Hematopoietic multipotent progenitor cell (in vitro differentiated cells): ENCODE measurements at places on chromosomes 6 and 20. TPM values are rescaled to one million over a fixed set of nuclear protein-coding genes. Genes with fewer than 3 reads are reported as not detected.
A peak's percentile ranks its signal among the peaks of the same experiment; 100 is the strongest.

The NKX2-4 gene
- total RNA-seq = not detected

The ZSCAN16 gene
- total RNA-seq = 5.7 TPM

The CRYBG1 gene
- total RNA-seq = 9.7 TPM

The POU5F1 gene
- not detected for total RNA-seq

The ACTR5 gene
- 16.7 TPM for total RNA-seq

The ETV7 gene
- 0.27 TPM for total RNA-seq

The NOP56 gene
- 183 TPM for total RNA-seq

The OTOR gene
- not detected for total RNA-seq

The METTL24 gene
- total RNA-seq = 3.0 TPM

The PRND gene
- not detected for total RNA-seq

GRCh38 chr6:31474871-31475286 is 23.1 kb upstream of the MICB start:
- DNase-seq = no peak

GRCh38 chr6:106460481-106460880 is 100.0 kb downstream of the CRYBG1 start:
- no peak for DNase-seq

- no peak for DNase-seq
These were observed 3.7 kb upstream of the IP6K3 start for GRCh38 chr6:33750244-33750991.

DNA sequence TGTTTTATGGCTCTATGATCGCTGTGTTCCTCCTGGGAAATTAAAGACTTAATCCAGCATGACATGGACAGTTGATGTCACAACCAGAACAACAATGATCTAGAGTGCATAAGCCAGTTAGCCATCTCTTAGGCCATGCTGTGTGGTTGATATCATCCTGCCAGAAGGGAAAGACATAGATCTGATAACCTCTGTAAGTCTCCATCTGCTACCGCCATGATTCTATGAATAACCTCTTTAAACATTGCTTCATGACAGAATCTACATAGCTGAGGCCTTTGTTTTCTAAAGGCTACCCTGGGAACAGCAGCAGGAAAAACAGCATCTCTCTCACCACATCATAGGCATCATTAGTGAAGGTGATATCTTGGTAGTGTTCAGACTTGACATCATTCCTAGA is 117.6 kb upstream of the PHACTR1 start:
- DNase-seq = no peak

DNA sequence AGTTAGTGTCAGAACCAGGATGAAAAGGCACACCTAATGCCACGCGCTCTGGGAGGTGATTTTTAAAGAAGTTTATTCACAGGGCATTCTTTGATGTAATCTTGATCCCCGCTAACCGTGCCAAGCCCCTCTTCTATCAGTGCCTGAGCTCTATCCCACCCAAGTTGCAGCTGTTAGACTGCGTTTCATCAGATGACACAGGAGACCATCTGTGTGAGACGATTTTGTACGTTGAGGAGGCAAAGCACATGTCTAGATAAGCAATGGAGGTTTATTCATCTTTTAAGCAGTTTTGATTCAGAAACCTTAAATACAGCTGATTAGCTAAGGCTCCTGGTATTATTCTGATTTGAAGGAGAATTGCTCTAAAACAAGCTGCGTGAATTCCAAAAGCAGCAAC is 18.6 kb downstream of the RNASET2 start:
- DNase-seq = no peak

DNA sequence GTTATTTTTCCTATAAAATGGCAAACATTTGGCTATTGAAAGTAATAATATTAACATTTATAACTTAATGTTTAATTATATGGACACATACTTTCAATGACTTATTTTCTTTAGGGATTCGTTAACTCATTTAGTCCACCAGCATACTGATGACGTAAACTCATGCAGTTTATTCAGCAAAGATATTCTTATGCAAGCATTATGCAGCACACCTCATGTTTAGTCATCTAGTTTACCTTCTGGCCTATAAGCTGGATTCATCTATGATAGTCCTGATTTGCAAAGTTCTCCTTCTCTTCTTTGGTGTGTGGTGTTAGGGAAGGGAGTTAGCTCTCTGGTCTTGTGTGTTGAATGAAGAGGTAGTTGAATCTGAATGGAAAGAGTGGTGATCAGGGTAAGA is 60.0 kb downstream of the OR2J2 start:
- DNase-seq = no peak

DNA sequence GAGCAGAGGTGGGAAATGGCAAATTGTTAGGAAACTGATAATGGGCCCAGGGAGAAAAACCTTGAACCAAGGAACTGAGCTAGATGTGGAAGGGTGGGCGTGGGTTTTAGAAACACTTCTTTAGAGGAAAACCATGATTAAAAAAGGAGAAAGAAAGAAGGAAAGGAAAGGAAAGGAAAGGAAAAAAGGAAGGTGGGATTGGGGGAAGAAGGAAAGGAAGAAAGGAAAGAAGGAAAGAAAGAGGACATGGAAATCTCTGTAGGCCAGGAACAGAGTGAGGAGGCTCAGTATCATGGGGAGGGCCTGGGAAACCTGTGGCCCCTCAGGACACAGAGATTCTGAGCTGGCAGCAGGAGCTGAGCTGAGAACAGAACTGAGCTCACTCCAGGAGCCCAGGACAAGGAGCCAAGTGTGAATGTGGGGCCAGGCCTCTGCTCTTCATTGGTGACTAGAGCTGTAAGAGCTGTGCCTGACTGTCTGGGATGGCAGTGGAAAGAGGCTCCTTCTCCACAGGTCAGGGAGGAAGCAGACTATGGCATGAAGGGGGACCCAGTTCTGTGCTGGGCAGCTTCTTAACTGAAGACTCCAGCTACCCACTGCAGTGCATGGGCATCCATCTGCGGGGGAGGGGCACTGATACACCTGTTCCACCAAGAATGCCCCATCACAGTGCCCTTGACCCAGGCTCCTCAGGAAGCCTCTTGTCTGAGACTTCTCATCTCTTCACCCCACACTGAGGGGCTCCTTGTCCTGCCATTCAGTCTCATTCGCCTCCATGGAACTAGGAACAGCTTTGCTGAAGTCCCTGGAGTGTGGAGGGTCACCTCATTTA is 116.1 kb upstream of the BACH2 start:
- DNase-seq = no peak

GRCh38 chr20:19222520-19223040 is 10.1 kb downstream of the SLC24A3 start:
- no peak for DNase-seq

GRCh38 chr20:62138204-62138543 is 5.0 kb downstream of the PSMA7 start:
- no peak for DNase-seq

DNA sequence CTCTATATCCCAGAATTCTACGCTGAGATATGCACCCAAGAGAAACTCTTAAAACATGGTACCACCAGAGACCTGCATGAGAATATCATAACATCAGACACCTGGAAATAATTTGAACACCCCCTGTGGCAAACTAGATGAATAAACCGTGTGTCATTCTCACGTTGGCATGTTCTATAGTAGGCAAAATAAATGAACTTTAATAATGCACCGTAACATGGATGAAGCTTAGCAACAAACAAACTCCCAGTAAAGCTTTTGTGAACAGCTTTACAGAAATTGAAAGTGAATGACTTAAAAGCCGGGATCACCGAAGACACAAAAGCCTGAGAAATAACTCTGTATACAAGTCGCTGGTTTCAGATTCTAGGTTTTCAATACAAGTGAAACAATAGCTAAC is 1166.8 kb upstream of the CITED2 start:
- DNase-seq = no peak

DNA sequence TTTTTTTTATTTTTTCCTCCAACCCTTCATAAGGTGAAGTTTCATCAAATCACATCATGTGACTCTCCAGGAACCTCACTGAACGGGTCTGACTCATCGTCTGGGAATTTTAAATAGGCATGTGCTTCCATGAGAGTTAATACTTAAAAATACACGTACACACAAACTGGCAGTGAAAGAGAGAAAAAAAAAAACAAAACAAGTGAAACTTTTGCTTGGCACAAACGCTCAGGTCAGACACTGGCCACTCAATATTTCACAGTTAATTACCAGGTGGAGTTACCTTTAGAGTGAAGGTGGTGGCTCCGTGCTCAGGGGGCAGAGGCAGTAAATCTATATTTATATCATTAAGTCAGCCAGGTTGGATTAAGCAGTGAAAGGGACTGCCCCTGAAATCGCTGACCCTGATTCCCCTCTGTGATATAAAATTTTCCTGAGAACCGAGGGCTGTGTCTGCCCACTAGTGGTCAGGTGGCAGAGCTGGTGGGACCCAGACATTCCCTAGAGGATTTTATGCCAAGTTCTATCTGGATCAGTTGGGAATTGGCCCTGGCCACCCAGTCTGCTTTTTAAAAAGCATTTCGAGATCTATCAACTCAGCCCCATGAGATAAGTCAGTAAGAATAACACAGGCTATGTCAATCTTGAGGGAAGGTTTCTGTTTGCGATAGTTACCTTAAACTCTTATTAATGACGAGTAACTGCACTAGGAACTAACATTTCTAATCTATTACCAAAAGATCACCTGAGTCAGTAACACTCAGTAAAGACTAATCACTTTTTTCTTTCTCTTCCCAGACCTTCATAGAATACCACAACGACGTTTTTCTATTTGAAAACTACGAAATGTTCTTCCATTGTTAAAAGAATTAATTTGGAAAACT is 259.1 kb downstream of the HDGFL1 start:
- DNase-seq = no peak

DNA sequence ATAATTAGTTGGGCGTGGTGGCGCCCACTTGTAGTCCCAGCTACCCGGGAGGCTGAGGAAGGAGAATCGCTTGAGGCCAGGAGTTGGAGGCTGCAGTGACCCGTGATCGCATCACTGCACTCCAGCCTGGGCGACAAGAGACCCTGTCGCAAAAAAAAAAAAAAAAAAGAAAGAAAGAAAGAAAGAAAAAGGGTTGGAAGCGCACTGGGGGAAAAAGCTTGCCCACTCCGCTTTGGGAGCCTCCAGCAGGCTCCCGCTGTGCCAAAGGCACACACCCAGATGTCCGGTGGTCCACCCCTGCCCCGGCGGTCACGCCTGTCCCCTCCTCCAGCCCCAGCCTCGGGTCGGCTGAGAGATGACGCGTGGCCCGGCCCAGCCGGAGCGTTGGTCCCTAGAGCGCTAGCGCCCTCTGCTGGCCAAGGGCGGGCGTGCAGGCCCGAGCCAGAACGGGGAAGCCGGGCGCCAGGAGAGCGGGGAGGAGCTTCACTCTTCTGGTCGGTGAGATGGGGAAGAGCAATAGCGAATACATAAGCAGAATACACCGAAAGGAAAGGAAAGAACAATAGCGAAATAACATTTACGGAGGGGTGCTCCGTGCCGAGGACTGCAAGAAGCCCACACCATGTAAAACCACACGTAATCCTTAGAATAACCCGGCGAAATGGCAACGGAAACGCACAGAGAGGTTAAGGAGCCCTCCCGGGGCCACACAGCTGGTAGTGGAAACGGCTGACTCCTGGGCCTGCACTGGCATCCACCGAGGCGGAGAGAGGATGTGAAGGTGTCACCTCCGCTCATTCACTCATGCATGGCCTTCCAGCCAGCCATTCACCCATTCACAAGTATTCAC is 41.7 kb downstream of the UBE2V1 start:
- DNase-seq = peak; percentile 87

DNA sequence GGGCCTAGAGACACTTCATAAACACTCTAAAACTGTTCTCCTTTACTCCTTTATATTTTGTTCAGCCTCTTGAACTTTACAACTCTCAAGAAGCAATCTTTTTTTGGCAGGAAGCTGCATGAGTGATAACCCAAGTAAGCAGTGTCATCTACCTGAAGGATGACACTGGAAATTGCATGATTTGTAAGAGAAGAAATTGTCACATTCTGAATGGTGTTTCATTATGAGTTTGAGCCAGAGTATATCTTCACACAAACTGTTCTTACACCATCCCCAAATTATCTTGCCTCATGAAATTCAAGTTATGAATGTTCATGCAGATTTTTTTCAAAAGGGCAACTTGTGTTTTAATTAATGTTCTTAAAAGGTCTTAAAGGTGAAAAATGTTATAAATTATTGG is 799.3 kb downstream of the TBC1D32 start:
- DNase-seq = no peak

DNA sequence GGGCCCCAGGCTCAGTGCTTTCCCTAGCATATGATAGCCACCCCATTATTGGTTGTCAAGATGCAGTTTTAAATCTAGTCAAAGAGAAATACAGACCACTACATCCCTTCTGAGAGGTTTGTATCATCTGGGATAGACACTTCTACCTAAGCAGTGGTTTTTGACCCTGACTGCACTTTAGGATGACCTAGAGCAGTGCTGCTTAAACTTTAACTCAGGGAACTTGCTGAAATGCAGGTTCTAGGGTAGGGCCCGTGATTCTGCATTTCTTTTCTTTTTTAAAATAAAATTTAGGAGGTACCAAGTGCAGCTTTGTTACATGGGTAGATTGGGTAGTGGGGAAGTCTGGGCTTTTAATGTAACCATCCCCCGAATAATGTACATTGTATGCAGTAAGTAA is 18.7 kb downstream of the TM9SF4 start:
- no peak for DNase-seq

GRCh38 chr6:160357088-160357487 is 8.9 kb downstream of the SLC22A3 start:
- DNase-seq = no peak

- DNase-seq = peak; percentile 59
These were observed 22.9 kb downstream of the ARHGAP18 start for GRCh38 chr6:129686941-129687627.

DNA sequence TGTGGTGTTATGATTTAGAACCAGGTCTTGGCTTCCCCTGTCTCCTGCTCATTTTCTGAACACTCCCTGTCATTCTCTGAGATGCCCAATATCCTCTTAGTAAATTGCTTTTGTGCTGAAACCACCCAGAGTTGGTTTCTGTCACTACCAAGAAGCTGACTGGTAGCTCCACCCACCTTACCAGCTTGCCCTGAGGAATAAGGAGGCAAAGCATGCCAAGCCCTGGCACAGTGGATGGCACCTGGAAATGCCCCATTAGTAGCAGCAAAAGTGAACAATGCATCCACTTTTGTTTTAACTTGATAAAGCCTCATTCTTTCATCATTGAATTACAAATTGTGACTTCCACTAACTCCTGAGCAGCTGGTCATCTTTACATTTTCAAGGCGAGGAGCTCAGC is 157.7 kb downstream of the CDC5L start:
- DNase-seq = no peak

- DNase-seq = no peak
These were observed 328.4 kb downstream of the CDC5L start for GRCh38 chr6:44715925-44716324.

DNA sequence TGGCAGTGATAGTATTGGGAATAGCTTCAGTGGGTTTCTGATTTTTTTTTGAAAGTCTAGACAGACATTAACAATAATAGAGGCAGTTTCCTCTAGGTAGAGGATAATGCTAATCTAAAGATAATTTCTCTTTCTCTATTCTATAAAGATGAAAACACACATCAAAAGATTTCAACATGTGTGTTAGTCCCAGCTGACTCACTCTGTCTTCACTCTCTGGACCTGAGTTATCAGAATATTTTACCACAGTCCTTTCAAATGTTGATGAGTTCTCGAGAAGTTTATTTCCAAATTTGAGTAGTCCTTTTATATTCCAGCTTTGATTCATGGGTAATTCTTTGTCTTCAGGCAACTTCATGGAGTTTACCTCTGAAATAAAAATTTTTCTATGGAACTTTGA is 17.1 kb downstream of the RPRD1B start:
- DNase-seq = no peak

- DNase-seq = no peak
These were observed 2.3 kb downstream of the TENT5A start for GRCh38 chr6:81750200-81750599.
